Hair follicle dermal papilla cell (primary cell): ENCODE measurements at places on chromosomes 7 and 10. TPM values are rescaled to one million over a fixed set of nuclear protein-coding genes. Genes with fewer than 3 reads are reported as not detected.

MMP21 gene
- total RNA-seq = 0.12 TPM in 1 of 2 replicates, not detected in the other

ZNHIT1 gene
- 49.8 and 60.1 TPM in 2 replicates for total RNA-seq

UNC5B gene
- 36.1 and 42.4 TPM in 2 replicates for total RNA-seq

A1CF gene
- total RNA-seq = not detected in 2 replicates

ZNF394 gene
- 33.9 and 48.3 TPM in 2 replicates for total RNA-seq

SVIL gene
- total RNA-seq = 30.7 and 47.0 TPM in 2 replicates

LRRD1 gene
- 0.16 TPM in 1 of 2 replicates, not detected in the other for total RNA-seq

MMS19 gene
- total RNA-seq = 94.9 and 97.0 TPM in 2 replicates
